ENCODE measurements at places on chromosomes 11 and 22.

- no peak for DNase-seq
Observed at GRCh38 chr11:46338636-46338987, 8.7 kb upstream of the DGKZ start.

- DNase-seq = no peak
Observed at GRCh38 chr22:45227645-45228400, 12.9 kb downstream of the KIAA0930 start.

DNA sequence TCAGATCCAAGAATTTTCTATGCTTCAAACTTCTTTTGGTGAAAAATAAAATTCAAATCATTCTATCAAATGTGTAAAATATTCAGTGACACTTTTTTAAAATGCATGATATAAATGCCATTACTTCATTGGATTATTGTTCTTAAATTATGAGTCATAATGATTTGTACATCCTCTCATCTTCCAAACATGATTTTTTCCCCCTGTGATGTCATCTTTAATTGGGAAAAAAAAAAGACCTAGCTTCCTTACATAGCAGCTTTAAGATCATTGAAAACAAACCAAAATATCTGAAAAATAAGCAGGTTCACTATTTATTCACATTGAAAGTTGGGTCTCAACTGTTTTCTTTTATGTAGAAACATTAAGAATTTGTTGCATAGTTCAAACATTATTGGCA lies 1549.4 kb downstream of the LRRC4C start:
- DNase-seq = no peak

DNA sequence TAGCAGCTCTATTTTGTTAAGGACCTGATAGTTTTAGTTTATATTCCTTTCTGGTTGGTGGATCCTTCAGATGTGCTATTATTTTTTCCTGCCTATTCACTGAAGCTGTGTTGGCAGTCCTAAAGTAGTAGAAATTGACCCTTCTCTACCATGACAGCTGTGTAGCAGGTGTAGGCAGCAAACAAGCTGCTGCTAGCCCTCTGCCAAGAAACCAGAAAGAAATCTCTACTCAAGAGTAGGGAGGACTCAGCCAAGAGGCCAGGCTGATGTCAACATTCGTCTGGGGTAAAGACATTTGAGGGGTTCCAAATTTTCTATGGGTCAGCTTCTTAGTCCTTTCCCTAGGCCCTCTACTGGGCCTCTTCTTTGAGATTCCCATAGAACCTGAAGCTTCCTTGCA lies 51.2 kb downstream of the CSTF3 start:
- no peak for DNase-seq

- DNase-seq = no peak
Observed at GRCh38 chr11:59501931-59502330, 1.4 kb upstream of the OR4D11 start.

DNA sequence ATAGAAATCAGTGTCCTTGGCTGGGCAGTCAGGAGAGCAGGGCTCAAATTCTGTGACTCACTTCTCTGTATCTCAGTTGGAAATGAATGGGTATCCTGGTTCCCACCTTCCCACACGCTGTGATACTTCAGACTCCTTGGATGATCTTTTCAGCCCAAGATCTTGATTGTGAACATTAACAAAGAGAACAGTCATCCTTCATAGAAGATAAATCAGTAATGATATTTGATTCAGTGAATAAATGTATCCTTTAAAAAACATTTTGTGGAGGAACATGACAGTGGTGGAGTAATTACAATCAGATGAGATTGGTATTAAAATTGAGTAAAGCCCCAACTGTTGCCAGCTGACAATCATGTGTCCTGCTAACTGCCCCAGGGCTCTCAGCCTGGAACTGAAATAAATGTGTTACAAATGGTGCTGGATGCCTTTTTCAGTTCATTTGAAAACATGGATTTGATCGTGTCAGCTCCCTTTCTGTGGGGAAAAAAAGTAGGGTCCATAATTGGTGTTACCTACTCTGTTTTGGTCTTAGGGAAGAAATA lies 72.9 kb upstream of the OR5AN1 start:
- no peak for DNase-seq

GRCh38 chr11:61042537-61042936 lies 59.8 kb upstream of the CD5 start:
- DNase-seq = no peak

GRCh38 chr11:70566768-70567530 lies 168.6 kb downstream of the CTTN start:
- DNase-seq = no peak

GRCh38 chr11:12076840-12077534 lies 33.4 kb upstream of the MICAL2 start:
- DNase-seq = no peak

DNA sequence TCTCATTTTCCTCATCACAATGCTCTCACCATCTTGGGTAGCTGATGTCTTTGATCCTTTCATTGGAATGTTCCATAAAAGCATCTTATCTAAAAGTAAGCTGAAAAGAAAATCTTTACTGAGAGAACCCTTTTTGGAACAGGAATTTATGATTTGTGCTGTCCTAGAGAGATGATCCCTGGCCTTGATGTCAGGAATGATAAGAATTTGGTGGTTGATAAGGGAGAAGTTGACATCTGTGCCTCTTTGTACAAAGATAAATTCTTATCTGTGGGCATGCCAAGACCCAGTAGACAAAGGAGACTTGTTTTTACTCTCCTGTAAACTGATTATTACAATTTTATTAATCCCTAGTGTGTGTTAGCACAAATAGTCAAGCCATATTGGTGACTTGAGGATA lies 36.9 kb downstream of the NAALAD2 start:
- no peak for DNase-seq

GRCh38 chr11:122633219-122633829 lies 22.2 kb upstream of the UBASH3B start:
- peak; percentile 81 for DNase-seq

DNA sequence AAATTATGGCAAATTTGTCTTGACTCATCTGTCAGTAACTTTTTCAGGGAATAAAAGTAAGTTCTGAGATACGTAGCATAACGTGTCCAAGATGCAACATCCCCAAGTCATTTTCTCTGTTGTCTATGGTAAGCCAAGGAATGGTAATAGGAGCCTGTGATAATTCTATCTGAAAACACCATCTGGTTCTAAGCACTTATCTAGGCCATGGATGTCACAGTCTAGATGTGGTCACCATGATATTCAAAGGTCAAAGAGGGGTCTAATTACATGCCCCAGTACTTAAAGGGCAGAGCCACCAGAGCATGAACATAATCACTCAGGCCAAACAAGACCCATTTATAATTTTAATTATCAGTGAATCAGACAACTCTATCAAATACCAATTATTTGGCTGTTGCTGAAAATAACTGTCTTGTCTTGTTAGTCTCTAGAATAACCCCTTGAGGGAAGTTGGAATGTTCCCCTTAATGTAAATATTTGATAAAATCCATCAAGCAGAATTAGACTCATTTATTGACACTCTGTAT lies 225.1 kb upstream of the MPPED2 start:
- DNase-seq = no peak

GRCh38 chr22:18075720-18076497 lies 1.9 kb upstream of the PEX26 start:
- DNase-seq = peak; percentile 75

- peak; percentile 66 for DNase-seq
Observed at GRCh38 chr22:31969789-31970489, 25.6 kb downstream of the YWHAH start.

GRCh38 chr11:17386331-17387084 lies 2.0 kb downstream of the KCNJ11 start:
- DNase-seq = peak; percentile 48

DNA sequence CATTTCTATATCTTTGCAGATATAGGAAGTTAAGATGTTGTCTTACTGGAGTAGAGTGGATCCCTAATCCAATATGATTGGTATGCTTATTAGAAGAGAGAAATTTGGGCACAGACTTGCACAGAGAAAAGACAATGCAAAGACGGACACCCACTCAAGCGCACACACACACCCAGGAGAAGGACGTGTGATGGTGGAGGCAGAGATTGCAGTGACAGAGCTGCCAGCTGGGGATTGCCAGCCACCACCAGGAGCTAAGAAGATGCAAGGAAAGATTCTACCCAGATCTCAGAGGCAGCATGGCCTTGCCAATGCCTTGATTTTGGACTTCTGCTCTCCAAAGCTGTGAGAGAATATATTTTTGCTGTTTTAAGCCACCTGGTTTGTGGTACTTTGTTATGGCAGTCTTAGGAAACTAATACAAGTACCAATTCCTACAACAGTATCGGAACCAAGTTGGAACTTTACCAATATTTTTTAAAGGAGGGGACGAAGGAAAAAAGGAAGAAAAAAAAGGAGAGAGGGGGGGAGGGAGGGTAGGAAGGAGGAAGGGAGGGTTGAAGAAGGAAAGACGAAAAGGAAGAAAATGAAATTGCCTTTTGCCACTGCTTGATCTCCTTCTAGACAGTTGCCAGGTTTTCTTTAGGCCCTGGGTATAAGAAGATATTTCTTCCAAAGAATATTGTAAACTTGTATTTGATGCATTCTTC lies 334.0 kb downstream of the BUD13 start:
- no peak for DNase-seq
